ENCODE measurements at places on chromosomes 4 and X. TPM values are rescaled to one million over a fixed set of nuclear protein-coding genes. Genes with fewer than 3 reads are reported as not detected.

Gene IGSF1
- not detected for total RNA-seq

Gene SYAP1
- total RNA-seq, result 18.5 TPM

Gene S100G
- total RNA-seq, result not detected

Gene NXF3
- not detected for total RNA-seq

Gene GPR143
- total RNA-seq, result 4.4 TPM

Gene OCIAD2
- 21.5 TPM for total RNA-seq

Gene TMPRSS11A
- total RNA-seq, result not detected

Gene SERPINA7
- total RNA-seq, result not detected

Gene COL4A6
- 9.4 TPM for total RNA-seq

Gene LRRC66
- not detected for total RNA-seq

Gene ADH1C
- total RNA-seq, result 1.2 TPM

Gene RNF128
- total RNA-seq, result 24.5 TPM

Gene DUSP9
- not detected for total RNA-seq

Gene ETDA
- not detected for total RNA-seq

Gene NKX3-2
- total RNA-seq, result not detected

Gene SLC10A3
- 53.4 TPM for total RNA-seq

Gene RGN
- 1.4 TPM for total RNA-seq

Gene CDX4
- not detected for total RNA-seq

Gene NLRP2B
- total RNA-seq, result not detected

Gene FHDC1
- 25.6 TPM for total RNA-seq

Gene RASL11B
- 2.8 TPM for total RNA-seq

Gene ZDHHC15
- 0.25 TPM for total RNA-seq

Gene ALB
- total RNA-seq, result not detected

Gene ESX1
- not detected for total RNA-seq

Gene NAP1L3
- total RNA-seq, result 1.9 TPM

Gene FAM3A
- total RNA-seq, result 42.5 TPM

Gene CACNA1F
- 0.15 TPM for total RNA-seq

Gene ERVMER34-1
- not detected for total RNA-seq

Gene TCEAL7
- 1.8 TPM for total RNA-seq

Gene IL3RA
- total RNA-seq, result 6.2 TPM

Gene CFI
- total RNA-seq, result 6.0 TPM

Gene HPSE
- 12.5 TPM for total RNA-seq

Gene NHS
- total RNA-seq, result 4.9 TPM

Gene SMIM14
- 32.0 TPM for total RNA-seq

Gene FAM47A
- total RNA-seq, result not detected

Gene ADH7
- total RNA-seq, result 0.52 TPM

Gene TRO
- 0.61 TPM for total RNA-seq

Gene FGFBP1
- 101 TPM for total RNA-seq

Gene MUC7
- 2.5 TPM for total RNA-seq

Gene DDX60
- total RNA-seq, result 6.6 TPM

Gene HSFX4
- total RNA-seq, result not detected

Gene PPP4R3C
- not detected for total RNA-seq

Gene EXOC1L
- total RNA-seq, result not detected

Gene MAGEA11
- 0.13 TPM for total RNA-seq

Gene CT47A1
- total RNA-seq, result not detected

Gene PAGE5
- total RNA-seq, result not detected

Gene IL15
- 0.42 TPM for total RNA-seq

Gene PARM1
- total RNA-seq, result 28.0 TPM

Gene HOPX
- 1,330 TPM for total RNA-seq

Gene NPY1R
- total RNA-seq, result 12.9 TPM

Gene PDLIM5
- total RNA-seq, result 65.8 TPM

Gene GATA1
- total RNA-seq, result not detected

Gene GUCY1A1
- total RNA-seq, result 12.9 TPM

Gene SOWAHB
- total RNA-seq, result 3.3 TPM

Gene PAGE2
- total RNA-seq, result not detected

Gene TLL1
- 1.8 TPM for total RNA-seq

Data from lower leg skin (tissue), 4 donors.